Upper lobe of right lung (tissue), 1 donor: ENCODE measurements at places on chromosomes 5 and 9.

DNA sequence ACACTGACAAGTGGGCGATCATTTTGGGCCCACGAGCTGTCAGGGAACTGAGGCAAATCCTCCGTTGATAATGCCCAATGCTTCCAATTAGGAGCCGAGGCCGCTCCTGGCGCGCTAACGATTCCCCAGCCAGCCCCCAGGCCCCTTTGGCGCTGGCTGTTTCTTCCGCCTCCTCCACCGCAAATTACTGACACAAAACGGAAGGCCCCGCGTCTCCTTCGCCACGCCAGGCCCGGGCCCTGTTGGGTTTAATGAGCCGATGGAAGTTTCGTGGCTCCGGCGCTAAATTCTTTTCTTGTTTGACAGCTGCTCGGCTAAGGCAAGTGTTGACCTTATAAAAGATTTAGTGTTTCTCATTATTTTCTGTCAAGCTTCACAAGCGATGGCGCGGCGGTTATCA is 25.7 kb upstream of the BARHL1 start:
- DNase-seq: no peak

- DNase-seq: no peak
These were observed 20.6 kb upstream of the ZFYVE16 start for GRCh38 chr5:80387063-80387768.

- DNase-seq: no peak
These were observed 7.2 kb upstream of the PIP5K1B start for GRCh38 chr9:68697851-68698250.

DNA sequence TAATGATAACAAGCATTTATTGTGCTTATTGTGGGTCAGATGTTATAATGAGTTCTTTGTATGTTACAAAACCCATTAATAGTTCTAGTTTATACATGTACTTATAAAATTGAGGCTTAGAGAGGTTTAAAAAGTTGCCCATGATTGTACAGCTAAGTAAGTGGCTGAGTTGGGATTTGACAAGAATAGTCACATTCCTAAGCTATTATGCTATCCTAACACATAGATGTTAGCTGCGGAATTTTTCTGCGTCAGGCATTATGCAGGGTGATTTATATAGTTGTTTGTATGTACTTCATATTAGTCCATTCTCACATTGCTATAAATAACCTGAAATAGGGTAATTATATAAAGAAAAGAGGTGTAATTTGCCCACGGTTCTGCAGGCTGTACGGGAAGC is 12.5 kb downstream of the COMMD10 start:
- no peak for DNase-seq

GRCh38 chr9:125629446-125629845 is 77.6 kb downstream of the MAPKAP1 start:
- DNase-seq: no peak

GRCh38 chr5:150038547-150038946 is 38.0 kb downstream of the HMGXB3 start:
- no peak for DNase-seq

GRCh38 chr5:40334242-40334635 is 345.5 kb upstream of the PTGER4 start:
- DNase-seq: no peak

DNA sequence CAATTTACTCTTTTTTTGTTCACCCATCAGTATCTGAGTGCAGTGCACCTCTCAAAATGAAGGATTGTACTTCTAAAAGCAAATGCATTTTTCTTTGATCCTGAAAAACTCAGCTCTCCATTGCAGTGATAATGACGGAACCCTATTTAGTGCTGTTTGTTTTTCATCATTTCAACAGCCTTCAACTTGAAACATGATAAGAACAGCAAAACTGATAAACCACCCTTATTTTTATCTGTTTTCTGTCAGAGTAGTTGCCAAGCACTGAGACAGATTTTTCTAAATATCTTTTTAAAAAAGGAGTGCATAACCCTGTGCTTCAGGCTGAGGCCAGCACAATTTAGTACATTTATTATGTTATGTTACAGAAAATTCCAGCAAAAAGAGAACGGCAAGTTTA is 549.8 kb upstream of the DMAC1 start:
- no peak for DNase-seq

- DNase-seq: peak; percentile 93
These were observed 156.4 kb upstream of the RASEF start for GRCh38 chr9:83219154-83219923.

DNA sequence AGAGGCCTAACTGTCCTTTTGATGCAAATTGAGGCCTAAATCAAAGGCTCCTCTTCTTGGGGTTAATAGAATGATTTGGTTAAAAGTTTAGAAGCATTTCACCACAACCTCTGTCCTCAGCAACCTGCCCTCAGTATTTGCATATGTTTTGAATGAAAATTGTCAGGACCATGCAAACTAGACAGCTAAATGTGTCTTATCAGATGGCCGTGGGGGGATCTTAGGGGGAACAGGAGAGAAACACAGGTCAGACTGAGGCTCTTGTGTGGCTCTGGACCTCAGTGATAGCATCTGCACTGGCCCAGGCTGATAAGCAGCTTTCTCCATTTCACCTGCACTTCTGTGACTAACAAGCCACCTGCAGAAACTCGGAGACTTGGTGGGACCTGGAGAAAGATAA is 49.0 kb downstream of the FOXI1 start:
- no peak for DNase-seq

DNA sequence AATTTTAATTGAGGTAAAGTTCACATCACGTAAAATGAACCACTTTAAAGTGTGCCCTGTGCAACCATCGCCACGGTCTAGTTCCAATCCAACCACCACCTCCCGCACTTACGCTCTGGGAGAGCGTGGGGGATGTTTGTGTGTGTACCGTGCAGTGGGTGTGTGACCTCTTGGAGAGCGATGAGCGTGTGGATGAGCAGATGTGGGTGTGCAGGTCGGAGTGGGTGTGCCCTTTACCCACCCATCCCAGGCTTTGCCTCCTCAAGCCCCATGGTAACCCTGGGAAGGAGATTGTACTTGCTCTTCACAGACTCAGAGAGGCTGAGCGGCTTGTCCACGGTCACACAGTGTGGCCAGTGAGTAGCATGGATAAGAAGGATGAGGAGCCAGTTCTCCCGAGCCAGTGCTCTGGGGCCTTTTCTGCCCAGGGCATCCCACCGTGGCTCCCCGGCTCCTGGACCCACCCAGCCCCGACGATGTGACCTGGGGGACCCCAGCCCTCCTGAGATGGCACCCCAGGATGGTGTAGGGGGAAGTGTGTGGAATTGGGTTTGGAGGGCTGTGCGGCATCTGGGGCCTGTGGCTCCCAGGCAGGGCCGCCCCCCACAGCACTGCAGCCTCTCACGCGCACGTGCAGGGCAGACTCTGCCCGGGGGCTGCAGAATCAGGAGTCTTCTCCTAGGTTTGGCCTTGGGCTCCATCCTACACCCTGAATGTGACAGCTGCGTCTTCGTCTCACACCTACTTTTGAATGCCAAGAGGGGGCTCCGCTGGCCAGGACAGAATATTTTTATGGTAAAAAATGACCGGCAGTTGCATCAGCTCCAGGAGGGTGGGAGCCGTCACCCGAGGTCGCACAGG is 13.6 kb downstream of the LHX3 start:
- no peak for DNase-seq
